ENCODE measurements at places on chromosomes 5 and 9. TPM values are rescaled to one million over a fixed set of nuclear protein-coding genes. Genes with fewer than 3 reads are reported as not detected.

Gene IFNA17
- not detected for total RNA-seq

Gene PTGES
- total RNA-seq: not detected

Gene TNIP1
- 74.5 TPM for total RNA-seq

Gene OR13C3
- total RNA-seq: not detected

Gene SUSD3
- 0.13 TPM for total RNA-seq

Gene FAM221B
- total RNA-seq: not detected

Measured in thoracic aorta endothelial cell (primary cell).